Fibroblast of skin of left quadriceps (primary cell): ENCODE measurements at places on chromosomes 2 and 18.

- DNase-seq: peak; percentile 44
Observed at GRCh38 chr18:77129150-77129551, 3.4 kb downstream of the MBP start.

DNA sequence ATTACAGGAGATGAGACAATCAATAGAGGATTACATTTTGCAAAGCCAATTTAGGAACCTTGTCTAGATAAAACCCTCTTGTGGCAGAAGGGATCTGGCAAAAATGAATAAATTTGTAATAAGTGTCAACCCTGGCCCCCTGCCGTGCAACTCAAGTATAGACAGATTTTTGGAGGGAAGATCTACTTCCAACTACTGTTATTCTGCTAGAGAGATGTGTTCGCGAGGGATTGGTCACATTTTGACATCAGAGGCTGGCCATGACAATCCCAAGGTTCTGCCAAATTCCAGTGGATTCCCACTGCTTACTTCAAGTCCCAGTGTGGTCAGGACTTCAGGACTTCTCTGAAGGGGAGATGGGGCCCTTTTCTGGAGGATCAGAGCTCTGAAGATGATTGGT, 192.6 kb downstream of the SH3RF3 start:
- DNase-seq: no peak

DNA sequence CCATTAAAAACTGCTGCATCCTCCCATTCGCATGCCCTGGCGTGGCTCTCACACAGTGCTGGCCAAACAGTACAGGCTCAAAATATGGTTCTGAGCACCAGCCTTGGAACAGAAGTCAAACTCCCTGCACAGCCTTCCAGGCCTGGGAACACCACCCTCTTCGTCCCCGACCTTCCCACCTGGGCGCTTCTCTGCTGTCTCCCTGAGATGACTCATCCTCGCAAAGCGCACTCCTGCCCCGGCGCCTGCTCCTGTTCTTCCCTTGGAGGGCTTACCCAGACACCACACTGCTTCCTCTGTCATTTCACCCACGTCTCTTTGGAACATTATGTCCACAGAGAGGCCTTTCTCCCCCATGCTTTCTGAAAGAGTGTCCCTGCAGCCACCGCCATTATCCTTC, 172.7 kb downstream of the L3MBTL4 start:
- DNase-seq: no peak

DNA sequence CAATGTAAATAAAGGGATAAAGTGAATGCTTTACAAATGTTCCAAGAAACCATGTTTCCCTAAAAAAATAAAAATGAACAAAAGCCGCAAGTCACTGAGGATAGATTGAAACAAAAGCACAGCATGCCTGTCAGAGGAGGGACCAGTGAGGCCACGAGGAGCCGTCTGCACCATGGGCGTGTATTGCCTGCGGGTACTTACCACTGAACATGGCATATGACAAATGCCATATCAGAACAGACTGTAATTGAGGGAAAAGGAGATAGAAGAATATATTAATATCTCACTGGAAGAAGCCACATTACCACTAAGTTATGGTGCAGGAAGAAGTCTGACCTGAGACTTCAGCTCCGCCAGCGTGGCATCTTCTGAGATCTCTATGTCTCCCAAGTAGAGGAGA, 75.8 kb downstream of the USP40 start:
- DNase-seq: no peak

GRCh38 chr2:48017136-48017535, 110.8 kb upstream of the FBXO11 start:
- DNase-seq: no peak

- DNase-seq: no peak
Observed at GRCh38 chr2:69619725-69620124, 23.8 kb downstream of the AAK1 start.

GRCh38 chr18:22422909-22423548, 5.3 kb upstream of the CTAGE1 start:
- no peak for DNase-seq

DNA sequence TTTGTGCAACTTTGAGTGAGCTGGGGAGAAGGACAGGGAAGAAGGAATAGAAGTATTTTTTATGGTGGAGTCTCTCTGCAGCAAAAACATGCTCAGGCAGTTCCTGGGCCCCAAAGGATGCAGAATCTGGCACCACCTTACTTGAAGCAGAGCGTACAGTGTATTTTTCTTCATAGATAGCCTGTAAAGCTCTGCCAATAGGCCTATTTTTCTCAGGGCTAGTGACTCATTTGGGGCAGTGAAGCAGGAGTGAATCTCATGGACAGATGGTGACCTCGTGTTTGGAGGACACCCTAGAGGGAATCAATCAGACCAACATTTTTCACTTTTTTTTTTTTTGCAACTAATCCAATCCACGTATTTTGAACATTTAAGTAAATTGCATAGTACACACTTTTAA, 268.1 kb upstream of the CXCR4 start:
- no peak for DNase-seq

GRCh38 chr2:174631009-174631981, 33.7 kb upstream of the WIPF1 start:
- peak; percentile 83 for DNase-seq

GRCh38 chr2:240449764-240450531, 14.5 kb downstream of the GPC1 start:
- no peak for DNase-seq

- no peak for DNase-seq
Observed at GRCh38 chr2:148259674-148260073, 238.8 kb downstream of the MBD5 start.

DNA sequence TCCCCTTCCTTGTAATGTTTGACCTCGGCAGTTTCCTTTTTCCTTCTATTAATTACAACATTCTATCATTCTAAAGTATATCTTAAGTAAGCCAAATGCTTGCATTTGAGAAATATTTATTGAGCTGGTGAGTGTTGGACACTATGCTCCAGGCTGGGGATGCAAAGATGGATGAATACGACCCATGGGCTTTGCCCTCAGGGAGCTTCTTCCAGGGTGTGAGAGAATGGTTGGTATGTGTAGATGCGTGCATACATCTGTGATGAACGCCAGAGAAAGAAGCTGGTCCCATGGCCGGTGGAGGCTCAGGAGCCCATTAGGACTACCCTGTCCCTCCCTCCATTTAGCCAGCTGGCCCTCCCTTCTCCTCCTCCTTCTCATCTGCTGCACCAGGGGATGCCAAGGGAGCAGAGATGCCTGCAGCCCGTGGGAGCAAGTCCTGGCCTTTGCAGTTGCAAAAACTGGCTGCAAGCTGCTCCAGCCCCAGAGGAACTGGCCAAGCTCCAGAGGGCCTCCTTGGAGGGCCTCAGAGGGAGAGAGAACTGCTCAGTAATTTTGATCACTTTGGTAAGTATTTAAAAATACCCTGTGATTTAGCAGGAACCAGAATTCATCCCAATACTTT, 65.7 kb upstream of the FOSL2 start:
- DNase-seq: no peak

DNA sequence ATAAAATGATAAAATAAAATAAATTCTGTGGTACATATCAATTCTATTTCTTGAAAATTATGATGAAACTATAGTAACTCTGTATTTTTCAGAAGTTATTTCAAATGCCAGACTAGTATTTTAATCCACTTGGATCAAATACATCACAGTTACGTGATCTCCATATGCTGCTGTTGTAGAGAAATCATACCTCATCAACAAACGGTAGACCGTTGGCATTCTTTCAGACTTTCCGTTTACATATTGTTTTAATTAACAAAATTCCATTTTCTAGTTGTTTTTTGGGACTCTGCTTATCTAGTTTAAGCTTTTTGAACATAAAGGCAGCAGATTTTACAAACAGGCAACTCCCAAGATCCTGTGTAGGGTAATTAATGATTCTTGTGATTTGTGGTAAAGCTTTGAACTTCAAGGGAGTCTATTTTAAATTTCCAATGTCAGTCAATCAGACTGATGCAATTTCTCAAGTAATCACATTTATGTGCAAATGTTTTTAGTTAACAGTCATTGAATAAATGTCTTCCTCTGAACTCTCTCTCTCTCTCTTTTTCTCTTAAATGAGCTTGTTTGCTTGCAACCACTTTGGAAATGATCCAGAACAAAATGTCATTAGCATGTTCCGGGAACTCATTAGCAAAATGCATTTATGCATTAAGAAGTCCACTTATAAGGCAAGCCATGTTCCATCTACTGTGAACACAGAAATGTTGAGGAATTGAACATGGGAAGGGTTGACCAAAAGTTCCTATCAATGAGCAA, 31.8 kb downstream of the NYAP2 start:
- no peak for DNase-seq

GRCh38 chr2:174158003-174158402, 90.3 kb downstream of the OLA1 start:
- no peak for DNase-seq

GRCh38 chr2:189830510-189830909, 46.3 kb downstream of the PMS1 start:
- no peak for DNase-seq

- DNase-seq: no peak
Observed at GRCh38 chr2:25286025-25286400, 55.7 kb downstream of the DNMT3A start.

- peak; percentile 47 for DNase-seq
Observed at GRCh38 chr2:97697252-97698235, 15.8 kb upstream of the ZAP70 start.

DNA sequence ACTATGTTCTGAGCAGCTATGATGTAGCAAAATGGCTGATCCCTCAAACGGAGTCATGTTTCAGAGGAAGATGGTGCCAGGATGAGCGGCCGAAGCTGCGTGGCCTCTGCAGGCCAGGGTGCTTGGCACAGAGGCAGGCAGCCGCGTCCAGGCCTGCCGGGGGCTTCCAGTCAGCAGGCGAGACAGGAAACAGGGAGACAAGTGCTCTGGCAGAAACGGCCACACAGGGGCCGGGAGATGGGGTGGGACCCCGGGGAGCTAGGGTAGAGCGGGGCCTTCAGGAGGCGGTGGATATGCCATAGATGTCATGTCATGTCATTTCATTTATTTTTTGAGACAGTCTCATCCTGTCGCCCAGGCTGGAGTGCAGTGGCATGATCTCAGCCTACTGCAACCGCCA, 50.7 kb downstream of the EIPR1 start:
- no peak for DNase-seq

- no peak for DNase-seq
Observed at GRCh38 chr2:100893392-100894104, 73.6 kb downstream of the NPAS2 start.

DNA sequence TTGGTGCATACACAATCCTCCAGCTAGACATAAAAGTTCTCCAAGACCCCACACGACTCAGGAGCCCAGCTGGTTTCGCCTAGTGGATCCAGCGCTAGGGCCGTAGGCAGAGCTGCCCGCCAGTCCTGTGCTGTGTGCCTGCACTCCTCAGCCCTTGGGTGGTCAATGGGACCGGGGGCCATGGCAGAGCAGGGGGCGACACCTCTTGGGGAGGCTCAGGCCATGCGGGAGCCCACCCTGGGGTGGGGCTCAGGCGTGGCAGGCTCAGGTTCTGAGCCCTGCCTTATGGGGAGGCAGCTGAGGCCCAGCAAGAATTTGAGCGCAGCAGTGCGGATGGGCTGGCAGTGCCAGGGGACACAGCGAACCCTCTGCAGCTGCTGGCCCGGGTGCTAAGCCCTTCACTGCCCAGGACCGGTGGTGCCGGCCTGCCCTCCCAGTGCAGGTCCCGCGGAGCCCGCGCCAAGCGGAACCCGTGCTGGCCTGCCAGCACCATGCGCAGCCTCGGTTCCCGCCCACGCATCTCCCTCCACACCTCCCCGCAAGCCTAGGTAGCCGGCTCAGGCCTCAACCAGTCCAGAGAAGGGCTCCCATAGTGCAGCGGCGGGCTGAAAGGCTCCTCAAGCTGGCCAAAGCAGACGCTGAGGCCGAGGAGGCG, 1566.6 kb upstream of the SLC39A10 start:
- DNase-seq: no peak

DNA sequence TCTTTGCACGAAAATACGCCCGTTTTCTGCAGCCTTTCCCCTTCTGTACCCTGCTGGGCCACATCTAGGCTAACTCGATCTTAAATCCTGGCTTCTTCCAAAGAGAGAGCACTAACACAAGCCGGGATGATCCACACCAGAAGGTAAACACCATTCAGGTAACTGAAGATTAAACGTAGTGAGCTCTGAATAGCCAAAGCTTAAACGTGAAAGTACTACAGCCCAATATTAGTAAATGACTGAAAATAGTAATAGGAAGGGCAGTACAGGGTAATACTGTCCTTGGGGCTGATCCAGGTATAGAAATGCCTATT, 422 bp upstream of the MRPL53 start:
- DNase-seq: no peak

DNA sequence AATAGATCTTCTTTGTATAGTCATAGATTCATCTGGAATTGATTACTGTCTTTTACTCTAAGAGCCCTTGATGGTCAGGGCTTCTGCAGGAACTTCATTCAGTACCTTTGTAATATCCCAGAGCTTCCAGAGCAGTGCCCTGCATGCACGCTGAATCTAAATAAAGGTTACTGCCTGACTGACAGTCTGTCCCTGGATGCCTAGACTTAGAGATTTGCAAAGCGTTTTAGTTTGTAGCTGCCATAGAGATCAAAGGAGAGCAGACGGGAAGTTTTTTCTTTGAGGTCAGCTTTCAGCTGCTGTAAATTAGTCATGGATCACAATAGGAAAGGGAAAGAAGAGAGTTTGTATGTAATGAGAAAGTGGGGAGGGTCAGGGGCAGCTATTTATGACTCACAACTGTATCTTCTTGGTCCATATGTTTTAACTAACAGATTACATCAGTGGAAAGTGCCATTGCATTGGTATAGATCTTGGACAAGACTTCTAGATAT, 45.2 kb upstream of the NYAP2 start:
- DNase-seq: peak; percentile 59

GRCh38 chr18:63987743-63988142, 17.9 kb downstream of the SERPINB8 start:
- no peak for DNase-seq
